T-helper 9 cell (primary cell): ENCODE measurements at places on chromosomes 5 and 9.

DNA sequence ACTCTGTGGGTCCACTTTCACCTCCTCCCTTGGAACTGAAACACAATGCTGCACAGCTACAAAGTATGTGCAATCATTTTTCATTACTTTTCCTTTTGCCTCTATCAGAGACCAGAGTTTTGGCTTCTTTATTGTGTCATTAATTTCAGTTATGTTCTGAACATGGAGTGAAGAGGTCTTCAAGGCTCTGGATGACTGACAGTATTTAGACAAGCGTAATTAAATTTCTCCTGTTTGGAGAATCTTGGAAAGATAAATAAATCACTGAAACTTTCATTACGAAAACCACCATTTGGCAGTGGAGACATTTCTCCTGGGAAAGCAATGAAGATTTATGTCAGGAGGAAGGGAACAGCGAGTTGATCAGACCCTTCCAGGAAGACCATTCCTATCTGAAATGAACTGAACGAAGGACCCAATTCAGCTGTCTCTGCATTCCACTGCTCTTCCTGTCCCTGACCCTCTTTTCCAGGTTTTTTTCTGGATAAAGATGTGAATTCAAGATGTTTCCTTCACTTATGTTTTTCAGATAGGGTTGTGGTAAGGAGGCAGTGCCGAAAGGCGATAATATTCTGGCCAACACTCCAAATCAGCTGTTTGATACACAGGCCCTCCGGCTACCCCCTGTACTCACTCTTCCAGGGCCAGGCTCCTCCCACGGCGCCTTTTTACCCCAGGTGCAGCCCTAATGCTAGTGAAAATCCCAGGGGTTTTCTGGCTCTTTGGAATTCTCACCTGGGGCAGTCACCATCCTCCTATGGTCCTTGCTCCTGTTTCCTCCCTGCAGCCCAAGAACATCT is 77.2 kb upstream of the OSMR start:
- no peak for DNase-seq

DNA sequence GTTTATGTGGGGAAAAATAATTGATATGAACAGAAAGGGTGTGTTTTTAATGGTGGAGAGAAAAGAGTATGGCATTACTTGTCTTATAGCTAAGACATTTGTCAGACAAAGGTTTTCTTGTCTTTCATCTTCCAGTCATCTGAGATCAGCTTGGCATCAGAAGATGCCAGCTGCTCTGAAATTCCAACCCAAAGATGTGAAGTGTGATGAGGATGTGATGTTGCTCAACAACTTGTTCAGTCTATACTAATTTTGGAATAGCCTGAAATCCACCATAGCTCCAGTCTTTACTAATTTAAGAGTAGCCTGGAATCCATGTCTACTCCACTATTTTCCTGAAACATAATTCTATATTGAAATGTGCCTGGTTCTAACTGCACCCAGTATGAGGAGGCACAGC is 182.3 kb downstream of the CFAP90 start:
- DNase-seq = no peak

- no peak for DNase-seq
Measured at GRCh38 chr5:15571081-15571480, 71.1 kb downstream of the FBXL7 start.

DNA sequence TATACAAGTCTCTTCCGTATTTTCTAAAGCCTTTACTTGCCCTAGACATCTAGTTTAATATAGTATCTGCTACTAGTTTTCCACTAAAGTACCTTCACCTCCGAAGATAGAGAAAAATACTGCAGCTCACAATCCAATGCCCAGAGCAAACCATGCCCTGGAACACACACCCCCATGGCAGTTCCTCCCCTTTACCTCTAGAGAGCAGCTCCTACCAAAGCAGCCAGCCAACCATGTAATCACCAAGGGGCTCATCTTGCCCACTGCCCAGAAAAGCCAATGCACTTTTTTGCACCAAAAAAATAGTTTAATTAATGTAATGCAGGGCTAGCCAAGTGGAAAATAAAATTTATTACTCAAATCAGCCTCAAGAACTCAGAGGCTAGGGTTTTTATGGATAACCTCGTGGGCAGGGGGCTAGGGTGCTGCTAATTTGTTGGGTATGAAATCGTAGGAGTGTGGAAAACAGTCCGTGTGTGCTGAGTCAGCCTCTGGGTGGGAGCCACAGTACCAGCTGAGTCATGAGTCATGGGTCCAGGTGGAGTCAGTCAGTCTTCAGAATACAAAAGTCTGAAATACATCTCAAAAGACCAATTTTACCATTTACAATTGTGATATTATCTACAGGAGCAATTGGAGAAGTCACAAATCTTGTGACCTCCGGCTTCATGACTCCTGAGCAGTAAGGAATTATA is 120.1 kb upstream of the ACO1 start:
- no peak for DNase-seq

- no peak for DNase-seq
Measured at GRCh38 chr5:8568858-8569257, 699.9 kb downstream of the MTRR start.

DNA sequence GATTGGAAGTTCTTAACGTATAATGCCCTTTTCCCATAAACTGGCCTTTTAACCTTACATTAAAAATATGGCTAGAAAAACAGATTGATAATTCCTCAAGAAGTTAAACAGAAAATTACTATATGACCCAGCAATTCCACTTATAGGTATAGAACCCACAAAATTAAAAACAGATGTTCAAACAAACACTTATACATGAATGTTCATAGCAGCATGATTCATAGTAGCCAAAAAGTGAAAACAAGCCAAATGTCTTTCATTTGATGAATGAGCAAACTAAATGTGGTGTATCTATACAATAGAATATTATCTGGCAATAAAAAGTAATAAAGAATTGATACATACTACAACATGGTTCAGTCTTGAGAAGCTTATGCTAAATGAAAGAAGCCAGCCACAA is 35.5 kb downstream of the POU5F2 start:
- DNase-seq = no peak

DNA sequence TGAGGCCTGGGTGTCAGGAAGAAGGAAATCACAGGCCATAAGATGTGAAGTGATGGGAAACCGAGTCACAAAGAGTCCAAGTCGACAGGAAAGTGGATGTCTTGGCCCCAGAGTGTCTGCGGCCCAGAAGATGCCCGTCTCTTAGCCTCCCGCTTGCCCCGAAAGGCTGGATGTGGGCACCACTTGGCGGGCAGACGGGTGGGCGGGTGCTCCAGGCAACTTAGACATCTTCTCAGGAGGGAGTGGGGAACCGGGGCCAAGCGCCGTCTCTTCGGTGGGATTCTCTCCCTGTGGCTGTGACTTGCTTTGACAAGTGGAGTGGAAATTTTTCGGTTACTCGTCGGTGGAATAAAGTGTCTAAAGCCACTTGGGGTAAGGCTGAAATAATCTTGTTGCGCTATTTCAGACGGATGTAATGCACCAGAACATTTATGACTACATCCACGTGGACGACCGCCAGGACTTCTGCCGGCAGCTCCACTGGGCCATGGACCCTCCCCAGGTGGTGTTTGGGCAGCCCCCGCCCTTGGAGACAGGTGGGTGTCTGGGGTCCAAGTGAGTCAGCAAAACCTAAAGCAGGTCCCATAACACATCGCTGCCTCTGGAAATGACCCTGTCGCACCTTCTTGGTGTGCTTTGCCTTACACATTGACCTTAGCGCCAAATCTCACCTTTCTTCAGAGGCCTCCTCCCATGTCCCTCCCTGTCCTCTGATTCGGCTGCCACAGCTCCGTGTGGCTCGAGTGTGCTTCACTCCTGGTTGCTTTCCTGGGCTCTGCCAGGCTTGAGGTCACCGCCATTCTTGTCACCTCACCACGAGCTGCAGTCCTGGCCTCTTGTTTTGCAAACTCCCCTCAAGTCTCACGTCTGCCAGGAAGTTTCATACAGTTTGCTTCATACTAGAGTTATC is 20.4 kb upstream of the EXOC3 start:
- no peak for DNase-seq

DNA sequence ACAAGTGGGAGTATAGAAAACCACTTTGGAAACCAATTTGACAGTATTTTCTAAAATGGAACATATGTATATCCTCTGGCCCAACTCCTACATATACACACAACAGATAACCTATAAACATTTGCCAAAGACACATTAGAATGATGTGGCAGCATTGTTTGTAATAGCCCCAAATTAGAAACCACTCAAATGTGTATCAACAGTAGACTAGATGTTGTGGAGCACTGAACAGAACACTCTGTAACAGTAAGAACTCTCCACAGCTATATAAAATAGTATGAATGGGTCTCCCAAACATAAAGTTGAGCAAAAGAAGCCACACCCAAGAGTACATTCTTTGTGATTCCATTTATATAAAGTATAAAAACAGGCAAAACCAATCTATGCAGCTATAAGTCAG is 6.1 kb downstream of the ZNF622 start:
- DNase-seq = no peak

GRCh38 chr5:87076931-87077330 is 190.8 kb upstream of the RASA1 start:
- no peak for DNase-seq

DNA sequence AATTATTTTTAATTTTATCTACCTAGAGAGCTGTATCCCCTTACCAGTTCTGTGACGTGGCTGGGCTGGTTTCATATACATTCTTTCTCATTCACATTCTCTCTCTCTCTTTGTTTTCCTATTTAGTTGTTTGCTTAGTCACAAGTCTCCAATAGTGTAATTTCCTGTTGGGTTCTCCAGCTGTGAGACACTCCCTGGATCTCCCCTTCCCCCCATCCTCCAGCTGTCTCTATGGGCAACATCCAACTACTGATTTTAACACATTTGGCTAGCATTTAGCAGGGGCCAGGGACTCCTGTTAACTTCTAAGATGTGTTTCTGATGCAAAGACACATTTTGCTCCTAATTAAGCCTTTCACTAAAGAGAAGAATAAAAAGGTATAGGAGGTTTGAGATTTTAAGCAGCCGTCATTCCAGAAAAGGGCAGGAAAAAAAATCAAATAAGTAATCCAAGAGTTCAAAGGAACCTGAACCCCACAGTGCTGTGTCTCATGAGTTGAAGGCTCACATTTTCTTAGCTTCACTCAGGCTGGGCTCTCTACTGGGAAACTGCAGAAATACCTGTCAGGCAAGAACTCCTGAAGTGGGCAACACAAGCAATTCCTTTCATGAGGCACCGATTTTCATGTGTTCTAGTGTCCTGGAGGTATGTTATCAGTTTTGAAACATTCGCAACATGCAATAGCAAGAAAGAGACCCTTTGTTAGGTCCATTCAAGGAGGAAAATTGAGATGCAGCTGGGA is 198.7 kb upstream of the C9orf72 start:
- no peak for DNase-seq

GRCh38 chr5:146118322-146118721 is 12.9 kb upstream of the PLAC8L1 start:
- no peak for DNase-seq

DNA sequence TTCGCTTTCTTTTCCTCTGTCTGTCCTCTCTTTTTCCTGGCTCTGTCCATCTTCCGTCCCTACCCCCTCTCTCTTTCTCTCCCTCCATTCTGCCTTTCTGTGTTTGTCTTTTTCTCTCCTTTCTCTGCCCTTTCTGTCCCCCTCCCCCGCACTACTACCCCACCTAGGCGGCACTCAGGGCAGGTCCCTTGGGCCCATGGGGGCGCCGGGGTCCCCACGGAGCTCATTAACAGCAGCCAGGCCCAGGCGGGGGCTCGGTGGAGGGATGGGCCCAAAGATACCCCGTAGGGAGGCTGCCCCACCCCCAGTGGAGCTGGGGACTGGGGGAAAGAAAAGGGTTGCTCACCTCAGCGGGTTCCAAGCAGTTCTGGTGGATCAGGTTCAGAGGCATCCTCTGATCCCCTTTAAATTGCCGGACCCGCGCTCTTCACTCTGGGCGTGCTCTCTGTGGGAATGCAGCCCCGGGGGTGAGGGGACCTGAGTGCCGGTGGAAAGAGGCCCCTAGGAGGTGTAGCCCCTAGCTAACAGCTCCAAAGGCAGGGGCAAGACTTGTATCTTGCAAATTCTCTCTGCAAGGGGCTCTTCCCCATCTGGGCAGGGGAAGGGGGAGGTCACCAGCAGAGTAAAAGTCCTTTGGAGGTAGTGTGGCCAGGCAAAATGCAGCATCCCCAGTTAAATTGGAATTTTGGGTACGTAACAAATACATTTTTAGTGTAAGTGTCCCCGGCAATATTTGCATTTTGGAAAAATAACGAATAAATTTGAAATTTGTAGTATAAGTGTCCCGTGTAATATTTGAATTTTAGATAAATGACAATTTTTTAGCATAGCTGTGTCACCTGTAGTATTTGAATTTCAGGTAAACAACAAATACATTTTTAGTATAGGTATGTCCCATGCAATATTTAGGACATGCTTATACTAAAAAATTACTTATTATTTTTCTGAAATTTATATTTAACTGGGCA is 7.4 kb downstream of the LHX2 start:
- DNase-seq = no peak

DNA sequence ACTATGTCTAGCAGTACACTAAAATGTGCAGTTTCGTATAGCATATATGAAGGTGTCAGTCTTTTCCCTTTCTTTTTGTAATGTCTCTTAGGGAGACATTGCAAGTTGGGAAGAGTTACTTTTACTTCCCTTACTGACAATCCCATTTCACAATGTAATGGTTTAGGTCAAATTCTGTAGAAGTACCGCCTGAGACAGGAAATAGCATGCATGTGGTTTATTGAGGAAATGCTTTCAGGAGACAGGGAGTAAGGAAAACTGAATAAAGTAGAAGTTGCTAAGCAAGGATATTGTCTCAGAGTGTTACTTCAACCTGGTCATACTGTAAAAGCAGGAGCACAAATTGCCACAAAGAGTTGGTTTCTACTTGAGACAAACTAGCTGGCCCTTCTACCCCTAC is 32.1 kb upstream of the MSANTD3 start:
- DNase-seq = no peak

- DNase-seq = no peak
Measured at GRCh38 chr9:32136700-32137339, 247.6 kb upstream of the ACO1 start.

DNA sequence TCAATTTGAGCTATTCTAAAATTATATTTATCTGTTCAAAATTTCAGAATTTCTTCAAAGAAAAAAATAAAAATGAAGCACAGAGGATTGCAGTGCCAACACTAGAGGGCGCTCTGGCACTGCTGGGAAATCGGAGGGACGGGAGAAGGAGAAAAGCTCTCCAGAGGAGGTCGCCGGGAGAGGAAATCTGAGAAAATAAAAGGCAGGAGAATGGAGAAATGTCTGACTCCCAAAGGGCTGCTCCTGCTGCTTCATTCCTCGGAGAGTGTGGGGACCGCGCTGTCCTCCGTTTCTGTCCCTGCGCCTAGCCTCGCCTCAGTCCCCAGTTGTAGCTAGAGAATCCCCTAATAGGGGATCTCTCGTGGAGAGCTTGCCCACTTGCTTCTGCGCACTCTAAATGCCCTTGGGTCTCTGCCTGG is 40.0 kb upstream of the ARSB start:
- peak; percentile 53 for DNase-seq

- DNase-seq = no peak
Measured at GRCh38 chr5:11239261-11240015, 478.4 kb upstream of the DAP start.

DNA sequence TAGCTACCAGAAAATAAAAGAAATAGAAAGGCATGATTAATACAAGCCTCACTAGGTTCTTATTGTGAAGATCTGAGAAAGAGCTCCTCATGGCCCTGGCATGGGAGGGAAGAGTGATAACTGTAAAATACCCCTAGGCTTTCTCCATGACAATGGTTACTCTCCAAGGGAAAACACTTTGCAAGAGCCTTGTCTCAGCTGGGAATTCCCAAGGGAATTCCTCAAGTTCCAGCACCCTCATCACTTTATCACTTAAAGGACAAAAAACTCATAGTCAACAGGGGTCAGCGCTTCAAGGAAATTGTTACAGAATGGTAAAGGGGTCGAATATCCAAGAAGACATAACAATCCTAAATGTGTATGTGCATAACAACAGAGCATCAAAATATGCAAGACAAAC is 21.2 kb downstream of the SYK start:
- DNase-seq = no peak
